ENCODE measurements at places on chromosomes 1 and 21.

DNA sequence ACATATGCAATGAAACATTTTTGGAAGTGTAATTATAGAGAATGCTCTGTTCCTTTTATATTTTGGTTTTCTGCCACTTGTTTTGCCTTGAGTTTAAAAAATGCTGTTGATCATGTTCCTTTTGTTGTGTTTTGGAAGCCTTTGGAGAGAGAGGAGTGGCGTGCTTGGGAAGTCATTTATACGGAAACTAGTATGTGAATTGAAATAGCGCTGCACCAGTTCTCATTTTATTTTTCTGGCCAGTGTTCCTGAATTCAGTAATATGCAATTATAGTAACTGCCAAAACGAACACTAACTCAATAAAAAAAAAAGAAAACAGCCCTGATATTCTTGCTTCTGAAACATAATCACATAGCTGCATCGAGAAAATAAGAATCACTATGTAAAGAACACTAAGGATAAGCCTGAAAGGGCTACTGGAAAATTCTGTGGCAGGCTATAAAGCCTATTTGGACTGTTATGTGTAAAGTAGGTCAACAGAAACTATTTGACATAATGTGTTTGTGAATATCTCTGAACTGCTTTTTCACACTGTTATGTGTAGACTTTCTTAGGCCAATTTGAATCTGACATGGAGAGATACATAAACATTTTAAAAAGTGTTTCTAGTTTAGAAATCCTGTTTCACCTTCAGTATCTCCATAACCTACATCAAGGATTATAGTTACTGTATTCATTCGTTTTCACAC is 742.0 kb downstream of the KCNT2 start:
- no peak for DNase-seq

DNA sequence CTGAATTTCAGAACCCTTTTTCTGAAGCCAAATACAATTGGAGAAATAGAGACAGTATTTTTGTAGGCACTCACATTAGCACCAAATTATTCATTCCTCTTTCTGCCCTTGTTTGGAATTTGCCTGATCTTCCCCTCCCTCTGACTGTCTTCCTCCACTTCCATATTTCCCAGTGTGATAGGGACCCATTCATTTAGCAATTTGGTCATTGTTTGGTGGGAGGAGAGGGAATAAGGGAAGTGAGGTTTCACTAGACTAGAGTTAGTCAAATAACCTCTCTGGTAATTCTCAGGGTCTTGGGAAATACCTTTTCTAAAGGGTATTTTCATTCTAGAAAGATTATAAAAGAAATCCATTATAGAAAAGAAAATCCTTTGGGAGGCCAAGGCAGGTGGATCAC is 31.0 kb upstream of the MTMR11 start:
- DNase-seq = no peak

- DNase-seq = no peak
Observed at GRCh38 chr21:18744840-18745239, 341.3 kb upstream of the TMPRSS15 start.

- no peak for DNase-seq
Observed at GRCh38 chr21:16195538-16195910, 465.7 kb downstream of the USP25 start.

GRCh38 chr1:17624611-17625233 is 85.2 kb downstream of the ARHGEF10L start:
- peak; percentile 78 for DNase-seq

DNA sequence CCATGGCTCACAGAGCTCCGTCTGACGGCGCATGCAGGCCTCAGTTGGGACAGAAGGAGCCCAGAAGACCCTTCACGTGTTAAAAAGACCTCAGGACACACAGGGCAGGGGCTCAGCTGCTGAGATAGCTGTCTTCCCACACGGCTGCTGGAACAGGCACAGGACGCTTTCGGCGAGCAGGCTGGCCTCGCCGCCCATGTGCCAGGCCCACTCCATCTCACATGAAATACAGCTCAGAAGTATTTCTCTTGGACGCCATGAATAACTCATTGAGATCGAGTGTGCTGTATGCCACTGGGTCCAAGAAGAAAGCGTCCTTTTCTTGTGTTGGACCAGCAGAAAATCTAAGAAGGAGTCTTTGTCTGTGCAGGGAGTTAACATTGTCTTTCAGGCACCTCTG is 69.6 kb downstream of the SIM2 start:
- DNase-seq = no peak

DNA sequence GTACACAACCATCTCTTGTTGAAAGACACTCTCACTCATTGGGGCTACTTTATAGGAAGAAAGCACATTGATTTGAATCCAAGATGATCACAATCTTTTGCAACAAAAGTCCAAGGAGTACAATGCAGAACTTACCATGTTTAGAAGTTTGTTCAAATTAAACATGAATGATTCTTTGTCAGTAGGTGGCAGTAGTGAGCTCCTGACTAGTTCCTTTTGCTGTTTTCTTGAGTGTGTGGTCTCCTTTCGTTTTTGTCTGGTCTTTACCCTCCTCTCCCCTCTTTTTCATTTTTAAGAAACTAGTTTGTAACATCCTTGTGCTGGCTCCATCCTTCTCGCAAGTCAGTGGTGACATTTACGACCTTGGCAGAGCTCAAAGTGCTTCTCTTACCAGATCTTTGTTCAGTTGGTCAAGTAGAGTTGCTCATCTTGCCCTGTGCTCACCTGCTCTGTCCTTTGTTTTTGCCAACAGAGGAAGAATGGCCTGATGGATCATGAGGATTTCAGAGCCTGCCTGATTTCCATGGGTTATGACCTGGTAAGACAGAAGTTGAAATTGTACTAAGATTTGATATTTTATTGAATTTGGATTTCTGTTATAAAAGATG is 35.7 kb upstream of the MTR start:
- DNase-seq = no peak

DNA sequence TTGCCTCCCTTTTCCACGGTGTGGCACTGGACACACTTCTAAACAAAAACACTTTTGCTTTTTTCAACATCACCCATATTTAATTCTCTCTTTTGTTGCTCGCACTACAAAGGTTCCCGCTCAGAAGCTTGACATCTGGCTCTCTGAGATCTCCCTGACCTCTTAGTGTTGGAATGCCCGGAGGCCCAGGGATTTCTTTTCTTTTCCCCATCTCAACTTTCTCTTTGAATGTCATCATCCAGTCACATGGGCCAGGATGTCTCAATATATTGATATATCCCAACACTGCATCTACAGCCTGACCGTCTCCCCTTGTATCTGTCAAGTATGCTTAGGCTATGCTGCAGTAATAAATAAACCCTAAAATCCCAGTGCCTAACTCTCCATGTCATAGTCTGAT is 54.3 kb upstream of the DESI2 start:
- no peak for DNase-seq

DNA sequence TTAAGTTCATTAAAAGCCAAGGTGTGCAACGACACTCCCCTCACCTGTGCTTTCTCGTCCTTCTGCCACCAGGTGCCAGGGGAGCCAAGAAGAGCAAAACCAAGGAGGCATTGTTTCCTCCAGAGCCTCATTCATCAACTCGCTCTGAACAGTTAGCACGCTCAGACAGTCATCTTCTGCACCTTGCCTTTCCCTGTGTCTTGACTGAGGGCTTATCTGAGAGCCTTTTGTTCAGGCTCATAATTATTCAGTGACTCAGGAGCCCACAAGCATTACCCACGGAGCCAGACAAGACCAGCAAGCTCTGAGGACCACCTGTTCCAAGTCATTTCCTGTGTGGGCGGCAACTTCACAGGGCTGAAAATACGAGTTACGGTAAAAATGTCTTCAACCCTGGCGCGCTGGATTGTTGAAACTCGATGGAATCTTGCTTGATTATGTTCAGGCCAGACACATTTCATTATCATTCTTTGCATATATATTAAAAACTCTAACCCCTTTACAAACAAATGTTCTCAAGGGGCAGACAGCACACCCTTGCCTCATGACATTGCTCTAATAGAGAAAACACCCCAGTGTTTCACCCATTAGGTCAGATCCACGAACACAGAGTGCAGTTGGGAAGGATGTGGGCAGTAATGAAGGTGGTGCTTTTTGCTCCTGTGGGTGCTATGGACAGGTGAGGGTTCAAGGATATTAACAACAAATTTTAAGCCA is 89.7 kb upstream of the RUNX1 start:
- no peak for DNase-seq

DNA sequence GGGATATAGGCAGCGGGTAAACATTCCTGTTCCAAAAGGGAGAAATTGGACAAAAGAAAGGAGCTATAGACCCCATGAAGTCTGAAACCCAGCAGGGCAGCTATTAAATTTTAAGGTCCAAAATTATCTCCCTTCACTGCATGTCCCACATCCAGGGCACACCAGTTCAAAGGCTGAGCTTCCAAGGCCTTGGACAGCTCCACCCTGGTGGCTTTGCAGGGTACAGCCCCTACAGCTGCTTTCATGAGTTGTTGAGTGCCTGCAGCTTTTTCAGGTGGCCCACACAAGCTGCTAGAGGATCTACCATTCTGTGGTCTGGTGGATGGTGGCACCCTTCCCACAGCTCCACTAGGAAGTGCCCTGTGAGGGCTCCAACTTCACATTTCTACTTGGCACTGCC is 662.5 kb upstream of the PKN2 start:
- DNase-seq = no peak

DNA sequence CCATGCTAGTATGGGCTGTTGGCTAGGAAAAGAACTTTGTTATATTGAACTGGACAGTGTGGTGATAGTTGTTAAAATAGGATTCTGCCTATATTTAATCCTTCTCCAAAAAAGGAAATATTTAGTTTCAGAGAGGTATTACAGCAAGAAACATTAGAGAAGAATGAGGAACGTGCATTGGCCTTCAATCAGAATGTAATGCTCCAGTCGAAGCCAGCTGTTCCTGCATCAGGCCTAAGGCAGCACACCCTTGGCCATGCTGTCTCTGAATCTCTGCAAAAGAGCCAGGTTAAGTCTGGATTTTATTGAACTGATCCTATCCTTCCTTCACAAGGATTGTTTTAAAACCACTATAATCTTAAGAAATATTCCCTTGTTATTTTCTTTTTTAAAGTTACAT is 35.3 kb upstream of the RALGPS2 start:
- DNase-seq = no peak

DNA sequence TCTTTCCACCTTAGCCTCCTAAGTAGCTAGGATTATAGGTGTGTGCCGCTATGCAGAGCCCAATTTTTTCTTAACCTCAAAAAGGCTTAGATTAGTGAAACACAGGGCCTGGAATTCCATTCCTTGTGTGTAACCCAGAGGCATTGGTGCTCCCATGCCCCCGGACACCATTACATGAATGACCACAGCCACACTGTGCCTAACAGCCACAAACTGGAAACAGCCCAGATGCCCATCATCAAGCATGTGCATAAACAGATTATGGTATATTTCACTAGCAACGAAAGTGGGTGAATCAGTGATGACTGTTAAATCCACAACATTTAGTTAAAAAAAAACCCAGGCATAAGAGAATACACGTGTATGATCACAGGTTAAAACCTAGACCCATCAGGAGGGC is 24.4 kb downstream of the ADAM30 start:
- DNase-seq = no peak

- no peak for DNase-seq
Observed at GRCh38 chr1:9247894-9248293, 13.3 kb downstream of the H6PD start.

GRCh38 chr1:232944347-232944746 is 6.1 kb upstream of the NTPCR start:
- DNase-seq = no peak

DNA sequence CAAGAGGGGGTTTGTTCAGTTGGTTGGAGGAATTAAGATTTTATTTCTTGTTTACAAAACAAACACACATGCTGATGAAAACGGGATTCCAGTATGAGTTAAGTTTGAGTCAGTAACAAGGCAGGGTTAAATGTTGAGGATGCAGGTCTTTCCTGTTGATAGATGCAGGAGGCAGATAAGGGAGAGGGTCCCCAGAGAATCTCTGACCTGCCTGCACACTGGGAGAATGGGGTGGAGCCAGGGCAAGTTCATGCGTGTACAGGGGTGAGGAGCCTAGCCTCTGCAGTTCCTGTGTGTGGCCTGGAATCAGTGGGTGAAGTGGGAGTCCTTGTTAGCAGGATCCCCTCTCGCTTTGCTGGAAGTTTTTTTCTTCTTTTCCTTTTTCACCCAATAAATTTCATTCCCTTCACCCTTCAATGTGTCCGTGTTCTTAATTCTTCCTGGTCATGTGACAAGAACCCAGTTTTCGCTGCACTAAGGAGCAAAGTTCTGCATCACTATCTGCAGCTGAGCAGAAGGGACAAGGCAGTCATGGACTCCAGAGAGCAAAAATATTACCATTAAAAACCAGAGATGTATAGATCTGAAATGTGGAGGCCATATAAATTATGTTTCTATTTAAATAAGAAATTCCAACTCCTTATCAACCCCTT is 69.9 kb upstream of the MARK1 start:
- no peak for DNase-seq

DNA sequence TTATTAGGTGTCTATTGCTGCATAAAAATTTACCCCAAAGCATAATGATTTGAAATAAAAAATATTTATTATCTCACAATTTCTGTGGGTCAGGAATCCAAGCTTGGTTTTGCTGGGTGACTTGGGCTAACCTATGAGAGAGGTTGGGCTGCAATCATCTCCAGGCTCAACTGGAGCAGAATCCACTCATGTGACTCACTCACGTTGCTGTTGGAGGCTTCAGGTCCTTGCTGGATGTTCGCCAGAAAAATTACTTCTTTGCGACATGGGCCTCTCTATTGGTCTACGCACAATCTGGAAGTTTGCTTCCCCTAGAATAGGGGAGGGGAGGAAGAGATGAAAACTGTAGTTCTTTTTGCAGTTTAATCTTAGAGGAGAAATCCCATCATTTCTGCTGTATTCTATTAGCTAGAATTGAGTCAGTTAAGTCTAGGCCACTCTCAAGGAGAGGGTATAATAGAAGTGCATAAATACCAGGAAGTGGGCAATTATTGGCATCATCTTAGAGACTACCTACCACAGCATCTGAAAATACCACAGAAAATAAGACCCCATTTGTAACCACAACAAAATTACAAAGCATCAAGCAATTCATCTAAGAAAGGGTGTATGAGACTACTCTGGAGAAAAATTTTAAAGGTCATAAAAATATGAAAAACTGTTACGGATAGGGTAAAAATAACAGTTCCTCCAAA is 5.7 kb upstream of the FASLG start:
- DNase-seq = no peak

- no peak for DNase-seq
Observed at GRCh38 chr21:36089946-36090345, 20.1 kb downstream of the CBR1 start.

- DNase-seq = no peak
Observed at GRCh38 chr1:186780076-186780475, 48.7 kb upstream of the PLA2G4A start.

DNA sequence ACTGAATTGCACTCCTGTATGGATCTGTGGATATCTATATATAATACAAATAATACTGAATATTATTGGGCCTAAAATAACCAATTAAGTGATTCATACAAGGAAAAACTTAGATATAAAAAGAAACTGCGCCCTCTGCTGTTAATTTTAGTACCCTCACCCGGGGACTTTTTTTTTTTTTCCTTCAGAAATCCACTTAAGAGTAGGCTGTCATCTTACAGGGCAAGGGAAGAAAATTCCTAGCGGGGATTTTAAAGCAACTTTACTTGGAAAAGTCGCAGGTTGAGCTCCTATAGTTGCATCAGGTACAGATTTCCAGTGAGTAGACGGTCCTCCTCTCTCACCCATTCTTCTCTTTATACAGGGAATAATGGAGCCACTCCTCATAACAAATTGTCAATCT is 1.3 kb downstream of the NTNG1 start:
- DNase-seq = no peak
